ENCODE measurements at places on chromosomes 6 and 20.

DNA sequence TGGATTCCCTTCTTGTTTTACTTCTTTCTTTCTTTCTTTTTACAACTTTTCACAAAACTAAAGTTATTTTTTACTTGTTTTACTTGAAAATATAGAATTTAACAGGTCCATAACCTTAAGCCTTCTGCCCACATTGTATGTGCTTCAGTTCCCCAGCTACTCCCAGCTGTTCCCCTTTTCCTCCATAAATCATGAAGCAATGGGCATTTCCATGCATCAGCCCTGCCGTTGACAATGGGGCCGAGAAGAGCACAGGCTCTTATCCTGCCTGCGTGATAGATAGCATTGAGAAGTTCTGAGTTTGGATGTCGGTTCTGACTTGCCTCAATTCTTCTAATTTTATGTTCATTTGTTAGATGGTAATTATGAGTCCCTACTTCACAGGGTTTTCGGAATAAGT is 583.8 kb downstream of the CDH26 start:
- DNase-seq: no peak

DNA sequence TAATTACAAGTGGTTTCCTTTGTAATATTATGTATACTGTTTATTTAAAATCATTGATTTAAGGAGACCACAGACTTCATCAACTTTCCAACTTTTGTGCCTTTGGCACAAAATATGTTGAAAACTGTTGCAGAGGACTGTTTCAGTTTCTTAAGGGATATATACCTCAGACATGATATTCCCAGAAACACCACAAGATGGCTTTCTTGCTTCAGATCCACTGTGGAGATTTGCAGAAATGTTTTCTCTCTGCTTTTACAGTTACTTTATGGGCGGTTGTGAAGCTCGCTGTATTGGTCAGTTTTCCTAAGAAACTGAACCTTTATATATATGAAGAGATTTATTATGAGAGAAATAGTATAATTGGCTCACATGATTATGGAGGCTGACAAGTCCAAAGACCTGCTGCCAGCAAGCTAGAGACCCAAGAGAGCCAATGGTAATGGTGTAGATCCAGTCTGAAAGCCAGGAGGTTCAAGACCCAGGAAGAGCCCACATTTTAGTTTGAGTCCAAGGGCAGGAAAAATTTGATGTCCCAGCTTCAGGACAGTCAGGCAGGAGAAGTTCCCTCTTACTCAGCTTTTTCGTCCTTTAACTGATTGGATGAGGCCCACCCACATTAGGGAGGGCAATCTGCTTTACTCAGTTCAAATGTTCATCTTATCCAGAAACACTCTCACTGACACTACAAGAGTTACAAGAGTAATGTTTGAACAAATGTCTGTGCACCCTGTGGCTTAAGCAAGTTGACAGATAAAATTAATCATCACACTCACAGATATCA is 12.8 kb downstream of the ME1 start:
- DNase-seq: no peak

DNA sequence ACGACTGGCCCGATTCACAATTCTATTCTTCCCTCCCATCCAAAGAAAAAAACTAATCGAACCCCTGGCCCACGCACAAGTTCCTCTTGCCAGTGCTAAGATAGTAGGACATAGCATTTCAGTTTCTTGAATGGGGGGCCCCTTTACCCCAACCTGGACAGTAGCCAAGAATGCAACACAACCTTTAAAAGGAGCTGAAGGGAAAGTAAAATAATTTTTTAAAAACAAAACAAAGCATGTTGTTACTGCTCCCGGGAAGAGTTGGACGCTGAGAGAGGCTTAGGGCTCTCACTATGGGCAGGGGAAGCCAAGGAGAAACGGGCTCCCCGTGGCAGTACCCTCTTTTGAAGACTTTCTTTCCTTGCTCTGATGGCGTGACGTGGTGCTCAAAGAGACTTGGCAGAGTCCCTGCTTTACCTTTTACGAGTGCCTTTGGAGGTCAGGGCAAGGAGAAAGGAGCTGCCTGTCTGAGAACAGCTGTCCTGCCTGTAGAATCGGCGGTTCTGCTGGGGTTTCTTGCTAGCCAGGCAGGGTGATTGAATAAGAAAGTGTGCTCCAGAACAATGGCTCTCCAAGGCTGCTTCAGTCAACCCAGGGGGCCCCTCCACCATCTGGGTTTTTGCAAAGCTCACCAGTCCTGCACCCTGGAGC is 5.8 kb downstream of the TFAP2C start:
- no peak for DNase-seq

GRCh38 chr6:33429750-33430052 is 9.8 kb downstream of the SYNGAP1 start:
- DNase-seq: no peak

DNA sequence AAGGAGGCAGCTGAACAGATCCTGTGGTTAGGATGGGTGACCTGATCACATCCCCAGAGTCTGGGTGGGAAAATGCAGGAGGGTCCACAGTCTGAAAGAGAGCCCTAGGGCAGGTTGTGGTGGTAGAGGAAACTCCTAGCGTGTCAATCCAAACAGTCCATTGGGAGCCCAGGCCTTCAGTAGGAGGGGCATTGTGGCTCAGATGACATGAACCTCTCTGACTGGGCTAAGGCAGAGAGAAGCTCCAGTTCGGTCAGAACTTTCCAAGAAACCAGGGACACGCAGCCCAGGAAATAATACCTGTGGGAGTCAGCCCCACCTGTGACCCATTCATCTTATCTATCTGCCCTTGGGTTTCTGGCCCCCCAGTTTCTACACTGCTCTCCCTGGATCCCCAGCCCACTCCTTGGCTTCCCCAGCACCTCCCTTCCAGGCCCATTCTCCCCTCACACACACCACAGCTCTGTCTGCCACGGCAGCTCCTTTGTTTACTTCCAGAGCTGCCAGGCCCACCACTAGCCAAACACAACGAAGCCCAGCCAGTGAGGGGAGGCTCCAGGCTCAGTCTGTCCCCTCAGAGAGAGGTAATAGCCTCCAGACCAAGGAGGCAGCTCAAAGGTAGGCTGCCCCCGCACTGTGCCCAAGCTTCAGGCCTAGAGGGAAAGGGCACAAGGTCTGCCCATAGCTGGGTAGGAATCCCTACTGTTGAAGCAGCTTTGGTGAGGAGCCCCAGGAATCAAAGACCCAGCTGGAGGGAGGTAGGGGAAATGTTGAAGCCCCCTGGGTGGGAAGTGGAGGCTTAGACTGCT is 6.2 kb downstream of the GDF5 start:
- DNase-seq: no peak

DNA sequence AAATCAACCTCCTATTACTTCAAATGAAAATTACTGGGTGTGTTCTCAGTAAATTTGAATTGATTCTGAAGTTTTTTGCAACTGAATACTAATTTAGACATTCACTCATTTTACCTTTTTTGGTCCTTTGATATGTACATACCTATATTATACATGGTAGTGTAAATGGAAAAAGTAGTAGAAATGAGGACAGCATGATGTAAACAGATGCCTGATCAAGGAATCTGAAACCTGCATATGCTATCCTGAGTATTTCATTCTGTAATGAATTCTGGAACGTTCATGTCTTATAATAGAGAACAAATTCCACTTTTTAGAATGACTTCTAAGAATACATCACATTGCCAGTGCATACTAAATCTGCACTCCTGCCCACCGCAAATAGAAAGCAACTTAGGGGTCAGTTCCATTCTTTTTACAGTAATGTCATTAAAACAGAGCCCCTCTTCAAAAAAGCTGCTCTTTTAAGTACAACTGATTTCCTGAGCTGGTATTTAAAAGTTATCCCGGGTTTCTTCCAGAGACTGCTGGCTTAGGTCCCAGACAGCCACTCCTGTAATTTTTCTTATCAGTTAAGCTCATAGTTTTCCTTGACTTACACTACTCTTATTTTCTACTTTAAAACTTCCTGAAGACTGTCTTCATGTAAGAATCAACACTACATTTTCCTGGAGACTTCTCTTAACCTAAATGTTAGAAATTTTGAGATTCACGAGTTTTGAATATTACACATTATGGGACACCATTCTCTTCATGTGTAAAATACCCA is 48.4 kb downstream of the MAP3K7 start:
- no peak for DNase-seq

DNA sequence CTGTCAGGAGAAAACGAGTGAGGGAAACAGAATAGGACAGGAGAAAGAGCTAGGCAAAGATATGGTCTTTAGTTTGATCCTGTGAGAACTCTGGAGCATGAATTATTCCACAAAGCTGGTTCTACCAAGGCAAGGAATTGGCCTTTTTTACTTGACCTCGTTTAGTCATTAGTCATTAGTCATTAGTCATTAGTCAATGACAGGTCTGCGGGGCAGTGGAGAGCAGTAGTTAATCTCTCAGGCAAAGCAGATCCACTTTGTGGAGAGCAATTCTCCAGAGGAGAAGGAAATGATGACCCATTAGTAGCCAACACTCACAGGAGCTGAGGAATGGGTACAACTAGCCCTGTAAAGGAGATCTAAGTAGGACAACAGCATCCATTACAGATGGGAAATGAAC is 22.0 kb upstream of the ABCC10 start:
- DNase-seq: no peak

GRCh38 chr6:144753023-144753705 is 468.0 kb downstream of the UTRN start:
- no peak for DNase-seq

- DNase-seq: no peak
Measured at GRCh38 chr6:52573295-52573694, 3.6 kb downstream of the TRAM2 start.

DNA sequence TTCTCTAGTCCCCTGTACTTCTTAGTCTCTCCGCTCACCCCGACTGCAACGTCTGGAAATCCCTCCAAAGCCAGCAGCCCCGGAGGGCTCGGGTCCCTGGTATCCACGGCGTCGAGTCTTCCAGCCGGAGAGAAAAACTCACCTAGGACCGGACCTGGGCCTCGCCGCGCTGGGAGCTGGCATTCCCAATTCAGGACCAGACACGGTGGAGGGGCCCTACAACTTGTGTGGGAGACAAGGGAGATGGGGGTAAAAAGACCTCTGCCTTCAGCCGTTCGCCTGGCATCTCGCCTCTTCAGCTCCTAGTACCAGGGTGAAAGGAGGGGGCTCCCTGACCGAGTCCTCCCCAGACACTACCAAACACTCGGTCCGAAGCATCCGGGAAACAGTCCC is 64.3 kb downstream of the GPX5 start:
- DNase-seq: no peak

GRCh38 chr6:2224847-2225382 is 20.5 kb downstream of the GMDS start:
- no peak for DNase-seq

DNA sequence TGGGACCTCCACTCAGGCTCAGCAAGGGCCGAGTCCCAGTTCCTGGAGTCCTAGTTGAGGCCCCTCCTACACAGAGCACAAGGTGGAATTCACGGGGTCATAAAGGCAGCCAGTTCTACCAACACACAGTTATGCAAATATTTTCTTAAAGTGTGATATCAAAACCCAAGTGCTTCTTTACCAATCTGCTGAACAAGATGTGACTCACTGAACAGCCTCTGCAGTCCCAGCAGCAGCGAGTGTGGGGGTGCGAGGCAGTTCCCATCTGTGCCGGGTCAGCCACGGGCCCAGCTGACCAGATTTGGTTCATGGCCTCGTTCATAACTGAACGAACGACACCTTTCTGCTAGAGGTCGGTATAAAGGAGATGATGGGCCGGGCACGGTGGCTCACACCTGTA is 4.5 kb upstream of the TCEA2 start:
- no peak for DNase-seq

GRCh38 chr20:8156235-8157079 is 24.4 kb downstream of the PLCB1 start:
- no peak for DNase-seq

- no peak for DNase-seq
Measured at GRCh38 chr6:147935656-147936055, 407.0 kb upstream of the SASH1 start.

DNA sequence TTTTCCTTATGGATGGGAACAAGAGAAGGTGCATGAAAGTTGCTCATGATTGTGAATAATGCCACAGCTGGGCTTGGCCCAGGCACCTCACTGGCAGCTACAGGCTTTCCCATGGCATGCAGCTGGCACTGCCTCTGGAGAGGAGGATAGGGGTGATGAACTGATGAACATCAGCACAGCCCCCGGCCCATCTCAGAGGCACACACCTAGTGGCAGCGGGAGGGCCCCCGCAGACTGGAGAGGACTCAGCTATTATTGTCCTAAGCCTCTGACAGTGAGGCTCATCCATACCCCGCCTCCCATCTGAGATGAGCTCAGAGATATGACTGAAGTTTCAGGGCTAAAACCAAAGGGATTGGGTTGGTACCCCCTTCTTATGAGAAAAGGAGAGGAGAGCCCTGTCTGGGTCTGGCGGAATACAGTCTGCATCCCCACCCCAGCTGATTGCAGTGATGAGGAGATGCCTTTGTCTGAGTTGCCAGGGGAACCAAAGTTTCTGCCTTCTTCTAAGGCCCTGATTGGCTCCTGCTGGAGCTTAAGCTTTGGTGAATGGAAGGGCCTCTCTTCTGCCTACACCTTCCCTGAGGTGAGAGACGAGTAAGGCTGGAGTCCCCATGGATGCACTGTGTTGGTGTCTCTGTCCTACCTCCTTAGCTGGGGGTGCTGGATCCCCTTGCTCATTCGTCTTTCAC is 27.6 kb upstream of the EPB41L1 start:
- no peak for DNase-seq

- no peak for DNase-seq
Measured at GRCh38 chr20:11972478-11972877, 54.8 kb downstream of the BTBD3 start.

GRCh38 chr6:75315978-75316377 is 31.4 kb upstream of the TMEM30A start:
- no peak for DNase-seq

- DNase-seq: no peak
Measured at GRCh38 chr6:166402582-166403277, 20.0 kb upstream of the MPC1 start.

GRCh38 chr20:39019805-39020325 is 57.7 kb downstream of the DHX35 start:
- no peak for DNase-seq

- no peak for DNase-seq
Measured at GRCh38 chr20:63053432-63054102, 46.8 kb upstream of the BHLHE23 start.

- no peak for DNase-seq
Measured at GRCh38 chr20:57791178-57791962, 81.6 kb upstream of the PMEPA1 start.

GRCh38 chr6:32973144-32974015 is 5.0 kb downstream of the BRD2 start:
- DNase-seq: no peak

DNA sequence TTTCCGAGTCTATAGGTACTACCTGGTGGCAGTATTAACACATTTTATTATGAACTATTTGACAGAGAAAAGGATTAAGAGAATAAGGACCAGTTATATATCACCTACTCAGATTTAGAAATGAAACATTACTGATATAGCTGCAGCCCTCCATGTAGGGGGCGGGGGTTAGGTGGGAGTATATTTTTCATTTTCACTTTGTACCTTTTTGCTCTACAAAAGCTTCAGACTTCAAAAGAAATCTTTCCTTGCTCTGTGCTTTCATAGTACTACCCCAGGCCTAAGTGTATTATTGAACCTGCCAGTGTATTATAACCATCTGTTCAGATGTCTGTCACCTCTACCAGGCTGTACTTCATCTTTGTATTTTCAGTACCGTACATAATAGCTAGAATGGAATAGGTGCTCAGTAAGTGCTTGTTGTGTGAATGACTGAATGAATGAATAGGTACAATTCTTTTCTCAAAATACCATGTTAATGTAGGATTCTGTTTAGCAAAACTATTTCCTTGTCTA is 43.0 kb downstream of the CDKAL1 start:
- no peak for DNase-seq

GRCh38 chr6:30493643-30494250 is 4.4 kb downstream of the HLA-E start:
- no peak for DNase-seq

Data from esophagus squamous epithelium (tissue), 5 donors.